Erythroblast (primary cell): ENCODE measurements at places on chromosomes 3 and 15.

DNA sequence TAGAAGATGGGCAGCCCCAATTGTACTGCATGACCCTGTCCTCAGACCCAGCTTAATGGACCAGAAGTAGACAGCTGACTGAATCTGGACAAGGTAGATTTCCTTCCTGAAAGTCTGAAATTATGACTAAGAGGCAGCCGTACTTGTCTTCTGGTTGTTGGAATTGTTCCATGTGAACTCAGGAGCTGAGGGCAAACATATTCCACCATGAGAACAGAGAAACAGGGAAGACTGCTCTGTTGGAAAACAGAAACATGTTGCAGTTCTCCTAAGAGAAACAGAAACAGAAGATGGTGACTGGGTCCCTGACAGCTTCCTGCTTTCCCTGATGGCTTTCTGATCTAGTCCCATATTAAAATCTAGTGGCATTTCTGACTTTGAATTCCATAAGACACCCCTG, 24.1 kb downstream of the POPDC2 start:
- no peak for DNase-seq

GRCh38 chr3:170752571-170753155, 117.3 kb downstream of the RPL22L1 start:
- DNase-seq = no peak

GRCh38 chr3:50194903-50195500, 3.6 kb downstream of the GNAT1 start:
- peak; percentile 40 for DNase-seq

- no peak for DNase-seq
Measured at GRCh38 chr15:55124616-55125015, 72.1 kb downstream of the RSL24D1 start.

DNA sequence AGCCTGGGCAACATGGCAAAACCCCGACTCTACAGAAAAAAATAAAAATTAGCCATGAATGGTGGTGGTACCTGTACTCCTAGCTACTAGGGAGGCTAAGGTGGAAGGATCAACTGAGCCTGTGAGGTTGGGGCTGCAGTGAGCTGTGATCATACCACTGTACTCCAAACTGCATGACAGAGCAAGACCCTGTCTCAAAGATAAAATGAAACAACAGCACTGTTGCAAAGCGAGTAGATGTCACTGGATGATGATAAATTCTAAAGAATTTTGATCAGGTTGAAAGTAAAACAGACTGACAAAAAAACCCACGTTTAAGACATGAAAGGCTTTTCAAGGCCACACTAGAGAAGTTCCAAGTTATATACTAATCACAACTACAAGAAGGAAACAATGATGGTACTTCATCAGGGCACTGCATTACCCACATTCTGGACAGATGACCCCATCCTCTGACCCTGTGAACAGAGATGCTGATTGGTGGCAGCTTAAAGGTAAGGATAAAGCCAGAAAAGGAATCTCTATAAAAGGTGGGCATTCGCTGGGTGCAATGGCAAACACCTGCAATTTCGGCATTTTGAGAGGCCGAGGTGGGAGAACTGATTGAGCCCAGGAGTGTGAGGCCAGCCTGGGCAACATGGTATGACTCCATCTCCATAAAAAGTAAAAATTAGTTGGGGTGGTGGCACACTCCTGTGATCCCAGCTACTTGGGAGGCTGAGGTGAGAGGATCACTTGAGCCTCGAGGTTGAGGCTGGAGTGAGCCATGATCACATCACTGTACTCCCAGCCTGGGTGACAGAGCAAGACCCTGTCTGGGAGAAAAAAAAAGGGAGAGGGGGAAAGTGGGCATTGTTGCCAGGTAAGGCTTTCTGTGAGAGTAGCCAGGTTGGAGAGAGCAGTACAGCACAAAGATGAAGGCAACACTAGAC, 59.2 kb downstream of the TBL1XR1 start:
- DNase-seq = no peak

GRCh38 chr15:60960517-60960916, 268.6 kb downstream of the RORA start:
- no peak for DNase-seq

DNA sequence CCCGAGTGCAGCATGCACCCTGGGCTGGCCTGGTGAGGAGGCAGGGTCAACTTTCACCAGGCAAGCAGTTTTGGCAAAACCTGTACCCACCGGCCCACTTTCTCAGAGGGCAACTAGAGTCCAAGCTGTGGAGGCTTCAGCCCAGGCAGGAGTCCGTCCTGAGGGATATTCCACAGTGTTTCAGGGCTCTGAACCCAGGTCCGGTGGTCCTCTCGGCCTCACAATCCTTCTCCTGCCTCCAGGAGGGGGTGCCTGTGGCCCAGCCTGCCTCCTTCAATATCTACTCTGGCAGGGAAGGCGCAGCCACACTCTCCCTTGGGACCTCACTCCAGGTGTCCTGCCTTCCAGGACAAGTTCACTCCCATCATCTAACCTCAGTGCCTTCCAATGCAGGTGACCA, 3.9 kb downstream of the PLA2G4E start:
- DNase-seq = no peak

GRCh38 chr3:124694486-124694885, 35.8 kb upstream of the UMPS start:
- DNase-seq = no peak

DNA sequence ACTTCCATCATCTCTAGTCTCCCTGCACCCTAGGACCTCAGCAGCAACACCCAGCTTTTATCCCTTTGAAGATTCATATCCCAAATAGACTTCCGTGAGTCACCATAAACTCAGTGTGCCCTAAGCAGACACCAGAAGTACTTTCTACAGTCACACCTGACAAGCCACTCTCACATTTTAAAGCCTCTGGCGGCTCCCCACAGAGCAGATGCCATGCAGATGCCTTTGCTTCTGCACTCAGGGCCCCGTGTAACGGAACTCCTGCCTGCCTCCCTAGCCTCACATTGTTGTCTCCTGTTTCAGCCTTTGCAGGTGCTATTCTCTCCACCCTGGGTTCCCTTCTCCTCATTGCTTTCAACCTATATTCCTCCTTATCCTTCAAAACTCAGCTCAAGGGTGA, 155.5 kb upstream of the SLC24A5 start:
- no peak for DNase-seq

- DNase-seq = no peak
Measured at GRCh38 chr3:147652651-147653366, 243.6 kb downstream of the ZIC1 start.
